Right atrium auricular region (tissue), 2 donors: ENCODE measurements at places on chromosomes 12 and 14.

- no peaks in the 10 kb centered on the region for H3K4me1 ChIP-seq
- no peak for DNase-seq
- no peak overlapping the region for H3K27ac ChIP-seq
Observed at GRCh38 chr12:67327466-67327865, 58.3 kb downstream of the CAND1 start.

DNA sequence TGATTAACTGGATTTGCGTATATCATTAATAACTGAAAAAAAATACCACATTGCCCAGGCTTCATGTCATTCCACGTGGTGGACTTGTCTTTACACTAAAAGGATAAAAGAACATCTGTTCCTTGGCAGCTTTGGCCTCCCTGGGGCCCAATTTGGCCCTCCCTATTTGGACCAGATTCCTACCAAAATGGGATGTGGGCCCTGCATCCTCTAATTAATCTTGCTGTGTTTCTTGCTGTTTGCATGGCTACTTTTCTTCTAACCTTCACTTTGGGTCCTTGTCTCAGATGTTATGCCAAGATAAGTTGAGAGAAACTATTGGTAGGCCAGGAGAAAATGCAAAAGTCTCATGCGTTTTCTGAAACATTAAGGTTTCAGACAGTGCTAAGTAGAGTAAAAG is 57.5 kb downstream of the PTHLH start:
- DNase-seq: no peak
- no peaks in the 10 kb centered on the region for H3K4me1 ChIP-seq
- H3K36me3 ChIP-seq: no peaks in the 10 kb centered on the region
- H3K27ac ChIP-seq: no peak overlapping the region
- no peaks in the 10 kb centered on the region for H3K27me3 ChIP-seq

DNA sequence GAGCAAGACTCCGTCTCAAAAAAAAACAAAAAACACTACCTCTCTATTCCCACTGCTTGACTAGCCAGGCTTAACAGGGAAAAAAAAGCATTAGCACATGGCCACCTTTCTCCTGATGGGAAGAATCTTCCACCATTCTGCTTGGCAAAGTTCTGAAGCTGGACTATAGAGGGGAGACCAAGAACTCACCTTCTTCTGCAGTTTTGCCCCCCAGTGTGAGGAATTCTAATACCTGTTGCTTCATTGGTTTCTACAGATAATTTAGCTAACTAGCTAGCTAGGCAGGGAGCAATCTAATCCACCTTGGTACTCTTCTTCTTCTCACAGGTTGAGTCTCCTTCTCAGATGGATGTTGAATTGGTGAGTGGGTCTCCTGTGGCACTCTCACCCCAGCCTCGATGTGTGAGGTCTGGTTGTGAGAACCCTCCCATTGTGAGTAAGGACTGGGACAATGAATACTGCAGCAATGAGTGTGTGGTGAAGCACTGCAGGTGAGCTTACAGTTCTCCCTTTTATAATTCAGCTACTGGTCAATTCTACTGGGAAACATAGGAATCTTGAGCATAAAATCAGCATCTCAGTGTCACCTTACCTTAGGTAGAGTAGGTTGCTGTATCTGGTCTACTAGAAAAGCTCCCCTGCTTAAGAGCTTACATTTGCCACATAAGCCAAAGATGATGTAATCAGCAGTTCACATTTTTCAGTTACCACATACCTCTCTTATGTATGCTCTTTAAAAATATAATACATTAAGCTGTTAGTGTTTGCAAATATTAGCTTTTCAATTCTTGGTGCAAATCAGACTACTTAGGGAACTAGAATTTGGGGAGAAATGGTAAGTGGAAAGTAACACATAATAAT is 16.0 kb downstream of the METTL3 start:
- no peak for DNase-seq
- H3K36me3 ChIP-seq: peaks cover 97% of the 10 kb centered on the region
- H3K27ac ChIP-seq: no peak overlapping the region
- no peaks in the 10 kb centered on the region for H3K27me3 ChIP-seq
- H3K4me3 ChIP-seq: no peak overlapping the region

DNA sequence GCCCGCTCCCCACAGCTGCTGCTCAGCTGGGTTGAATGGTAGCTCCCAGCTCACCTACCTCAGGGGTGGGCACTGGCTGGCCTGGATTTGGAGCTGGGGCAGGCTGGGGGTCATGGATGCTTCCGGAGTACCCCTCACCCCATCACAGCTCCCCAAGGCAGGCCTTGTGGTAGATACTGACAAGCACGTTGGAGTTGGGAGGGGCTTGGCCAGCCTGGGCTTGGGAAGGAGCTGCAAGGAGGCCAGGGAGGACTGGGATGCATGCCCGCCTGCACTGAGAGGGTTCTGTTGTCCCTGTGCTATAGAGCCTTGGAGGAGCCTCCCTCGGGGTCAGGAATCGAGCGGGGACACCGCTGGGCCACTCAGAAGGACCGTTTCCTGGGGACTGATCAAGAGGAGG is 14.2 kb downstream of the TMEM63C start:
- no peaks in the 10 kb centered on the region for H3K36me3 ChIP-seq
- H3K4me3 ChIP-seq: no peak overlapping the region
- H3K4me1 ChIP-seq: no peaks in the 10 kb centered on the region
- no peak for DNase-seq
- no peaks in the 10 kb centered on the region for H3K27me3 ChIP-seq

GRCh38 chr12:65339161-65339560 is 60.7 kb downstream of the MSRB3 start:
- H3K27me3 ChIP-seq: no peaks in the 10 kb centered on the region
- H3K4me3 ChIP-seq: no peak overlapping the region
- no peaks in the 10 kb centered on the region for H3K36me3 ChIP-seq
- no peak overlapping the region for H3K27ac ChIP-seq

DNA sequence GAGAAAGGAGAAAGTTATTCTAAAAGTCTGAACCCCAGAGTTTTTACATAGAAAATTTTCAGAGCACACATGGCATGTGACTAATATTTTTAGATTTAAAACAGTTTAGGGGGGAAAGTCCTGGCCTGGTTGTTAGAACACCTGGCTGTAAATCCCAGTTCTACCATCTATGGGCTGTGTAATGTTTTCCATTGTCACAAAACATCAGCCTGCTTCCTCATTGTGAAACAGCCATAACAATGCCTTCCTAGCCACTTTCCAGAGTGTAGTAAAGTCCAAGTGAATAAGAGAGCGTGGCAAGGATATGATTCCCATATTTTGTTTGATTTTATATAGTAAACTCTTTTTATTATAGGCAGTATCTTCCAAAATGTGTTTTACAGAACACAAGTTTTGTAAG is 310.0 kb upstream of the DCN start:
- no peak for DNase-seq
- H3K27ac ChIP-seq: no peak overlapping the region
- H3K36me3 ChIP-seq: no peaks in the 10 kb centered on the region
- no peaks in the 10 kb centered on the region for H3K4me1 ChIP-seq
- H3K4me3 ChIP-seq: no peak overlapping the region

GRCh38 chr14:98130691-98131090 is 1141.3 kb downstream of the BCL11B start:
- no peaks in the 10 kb centered on the region for H3K36me3 ChIP-seq
- H3K4me1 ChIP-seq: no peaks in the 10 kb centered on the region
- H3K27ac ChIP-seq: no peak overlapping the region
- H3K4me3 ChIP-seq: no peak overlapping the region
- no peaks in the 10 kb centered on the region for H3K27me3 ChIP-seq
- no peak for DNase-seq

GRCh38 chr14:98323836-98324235 is 948.2 kb downstream of the BCL11B start:
- H3K36me3 ChIP-seq: no peaks in the 10 kb centered on the region
- no peak overlapping the region for H3K27ac ChIP-seq
- no peaks in the 10 kb centered on the region for H3K4me1 ChIP-seq

- H3K27ac ChIP-seq: no peak overlapping the region
- H3K4me3 ChIP-seq: no peak overlapping the region
- no peaks in the 10 kb centered on the region for H3K4me1 ChIP-seq
- no peak for DNase-seq
Observed at GRCh38 chr14:28635387-28635786, 131.2 kb upstream of the FOXG1 start.

- peaks cover 3% of the 10 kb centered on the region for H3K4me1 ChIP-seq
- no peaks in the 10 kb centered on the region for H3K36me3 ChIP-seq
- no peak overlapping the region for H3K4me3 ChIP-seq
- H3K27ac ChIP-seq: no peak overlapping the region
- no peak for DNase-seq
Observed at GRCh38 chr12:80941916-80942315, 4.2 kb upstream of the LIN7A start.

DNA sequence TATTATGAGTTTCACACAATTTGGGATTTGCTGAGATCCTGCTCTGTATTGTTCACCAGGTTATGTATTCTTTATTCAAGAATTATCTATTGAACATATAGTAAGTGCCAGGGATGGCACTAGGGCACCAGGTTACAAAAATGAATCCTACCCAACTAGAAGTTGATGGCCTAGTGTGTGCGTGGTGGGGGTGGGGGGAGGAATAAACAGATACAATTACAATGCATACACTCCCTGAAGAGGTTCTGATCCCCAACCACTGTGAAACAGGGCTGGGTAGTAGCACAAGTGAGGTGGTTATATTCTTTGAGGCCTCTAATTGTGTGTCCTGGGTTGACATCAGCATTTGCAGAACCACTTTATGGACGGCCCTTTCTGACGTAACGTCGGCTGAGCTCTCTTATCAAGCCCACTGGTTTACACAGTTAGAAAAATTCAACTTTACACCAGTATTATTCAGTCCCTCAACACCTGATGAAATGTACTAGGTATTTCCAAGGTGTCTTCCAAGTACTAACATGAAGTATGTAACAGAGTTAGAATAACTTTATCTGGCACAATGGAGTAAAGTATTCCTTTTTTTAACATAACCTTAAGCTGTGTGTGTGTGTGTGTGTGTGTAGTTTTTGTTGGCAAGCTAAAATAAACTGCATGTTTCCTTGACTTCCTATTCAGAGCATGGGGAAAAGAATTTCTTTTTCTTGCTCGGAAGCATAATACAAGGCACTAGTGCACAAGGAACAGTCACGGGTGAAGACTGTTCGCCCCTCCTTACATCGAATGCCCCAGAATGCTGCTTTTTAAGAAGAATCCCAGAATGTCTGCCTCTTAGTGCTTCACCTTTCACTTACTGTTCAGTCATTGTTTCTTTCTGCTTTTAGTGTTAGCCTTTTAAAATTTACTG is 8.1 kb upstream of the GLRX5 start:
- peaks cover 64% of the 10 kb centered on the region for H3K4me1 ChIP-seq
- no peaks in the 10 kb centered on the region for H3K27me3 ChIP-seq
- H3K4me3 ChIP-seq: no peak overlapping the region
- peak overlapping the region; percentile 65 for H3K27ac ChIP-seq
- no peaks in the 10 kb centered on the region for H3K36me3 ChIP-seq

DNA sequence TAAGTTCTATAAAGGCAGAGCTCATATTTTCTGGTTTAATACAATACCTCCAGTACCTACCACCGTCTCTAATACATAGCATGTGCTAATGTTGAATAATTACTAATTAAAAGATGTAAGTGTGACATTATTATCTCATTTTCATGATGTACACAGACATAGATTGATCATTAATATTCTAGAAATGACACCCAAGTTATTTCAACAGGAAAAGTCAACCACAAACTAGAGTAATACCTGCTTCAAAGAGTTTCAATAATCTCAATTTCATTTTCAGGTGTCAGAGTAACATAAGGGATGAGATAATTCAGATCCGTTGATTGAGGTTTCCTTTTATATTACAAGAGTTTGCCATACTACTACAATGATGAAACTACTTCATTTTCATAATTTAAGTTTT is 388.9 kb downstream of the SOX5 start:
- no peaks in the 10 kb centered on the region for H3K4me1 ChIP-seq
- no peaks in the 10 kb centered on the region for H3K27me3 ChIP-seq
- no peak overlapping the region for H3K4me3 ChIP-seq

- no peak for DNase-seq
- H3K36me3 ChIP-seq: peaks cover 36% of the 10 kb centered on the region
- no peaks in the 10 kb centered on the region for H3K27me3 ChIP-seq
- H3K4me1 ChIP-seq: no peaks in the 10 kb centered on the region
- no peak overlapping the region for H3K4me3 ChIP-seq
Observed at GRCh38 chr12:57270966-57271470, 20.0 kb upstream of the STAC3 start.

DNA sequence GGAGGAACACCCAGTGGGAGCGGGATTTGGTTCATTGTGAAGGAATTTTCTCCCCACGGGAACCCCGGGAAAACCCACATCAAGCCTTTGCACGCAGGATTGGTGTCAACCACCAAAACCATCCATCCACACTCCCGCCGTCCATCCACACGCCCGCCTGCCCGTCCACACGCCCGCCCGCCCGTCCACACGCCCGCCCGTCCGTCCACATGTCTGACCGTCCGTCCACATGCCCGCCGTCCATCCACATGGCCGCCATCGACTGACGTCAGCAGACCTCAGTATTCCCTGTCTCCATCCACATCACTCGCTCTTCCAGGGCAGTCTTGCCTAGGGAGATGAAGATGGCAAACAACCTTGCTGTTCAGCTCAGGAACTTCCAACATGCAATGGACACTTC is 6.7 kb upstream of the GPR132 start:
- H3K36me3 ChIP-seq: no peaks in the 10 kb centered on the region
- no peak overlapping the region for H3K4me3 ChIP-seq
- no peaks in the 10 kb centered on the region for H3K27me3 ChIP-seq
- no peak overlapping the region for H3K27ac ChIP-seq
- no peak for DNase-seq
- peaks cover 25% of the 10 kb centered on the region for H3K4me1 ChIP-seq

DNA sequence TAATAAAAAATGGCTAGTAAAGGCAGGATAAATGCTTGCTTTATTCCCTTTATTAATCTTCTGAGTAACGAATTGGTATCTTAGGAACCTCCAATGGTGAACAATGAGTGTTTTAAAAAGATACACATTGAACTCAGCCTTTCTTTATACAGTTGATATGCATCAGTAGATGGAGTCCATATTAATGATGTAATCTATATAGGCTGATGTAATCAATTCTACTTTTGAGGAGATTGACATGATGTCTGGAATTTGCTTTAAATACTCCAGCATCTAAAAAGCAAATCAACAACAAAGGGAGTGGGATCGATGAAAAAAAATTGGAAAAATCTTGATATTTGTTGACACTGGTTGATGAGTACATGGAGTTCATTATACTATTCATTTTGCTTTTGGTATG is 106.2 kb downstream of the ANO4 start:
- H3K4me1 ChIP-seq: no peaks in the 10 kb centered on the region
- H3K4me3 ChIP-seq: no peak overlapping the region
- H3K36me3 ChIP-seq: no peaks in the 10 kb centered on the region
- no peak for DNase-seq

DNA sequence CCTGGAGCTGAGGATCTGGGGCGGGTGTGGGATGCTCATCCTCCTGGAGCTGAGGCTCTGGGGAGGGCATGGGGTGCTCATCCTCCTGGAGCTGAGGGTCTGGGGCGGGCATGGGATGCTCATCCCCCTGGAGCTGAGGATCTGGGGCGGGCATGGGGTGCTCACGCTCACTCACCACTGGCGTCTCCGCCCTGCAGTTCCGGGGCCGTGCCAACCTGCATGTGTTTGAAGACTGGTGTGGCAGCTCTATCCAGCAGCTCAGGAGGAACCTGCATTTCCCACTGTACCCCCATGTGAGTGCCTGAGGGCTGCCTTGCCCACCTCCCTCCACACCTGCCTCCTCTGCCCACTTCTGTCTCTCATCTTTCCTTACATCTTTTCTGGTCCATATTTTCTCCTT is 84.4 kb downstream of the B4GALNT3 start:
- no peak for DNase-seq
- H3K27ac ChIP-seq: no peak overlapping the region
- no peaks in the 10 kb centered on the region for H3K27me3 ChIP-seq
- H3K4me3 ChIP-seq: no peak overlapping the region
- H3K4me1 ChIP-seq: no peaks in the 10 kb centered on the region
- peaks cover 4% of the 10 kb centered on the region for H3K36me3 ChIP-seq
